ENCODE measurements at places on chromosomes 4 and X.
A peak's percentile ranks its signal among the peaks of the same experiment; 100 is the strongest.

- H3K4me3 ChIP-seq: no peak overlapping the region
- H3K36me3 ChIP-seq: no peaks in the 10 kb centered on the region
- no peak for DNase-seq
- peaks cover 29% of the 10 kb centered on the region for H3K4me1 ChIP-seq
- no peaks in the 10 kb centered on the region for H3K27me3 ChIP-seq
Measured at GRCh38 chr4:76590798-76591281, 155.8 kb downstream of the SHROOM3 start.

DNA sequence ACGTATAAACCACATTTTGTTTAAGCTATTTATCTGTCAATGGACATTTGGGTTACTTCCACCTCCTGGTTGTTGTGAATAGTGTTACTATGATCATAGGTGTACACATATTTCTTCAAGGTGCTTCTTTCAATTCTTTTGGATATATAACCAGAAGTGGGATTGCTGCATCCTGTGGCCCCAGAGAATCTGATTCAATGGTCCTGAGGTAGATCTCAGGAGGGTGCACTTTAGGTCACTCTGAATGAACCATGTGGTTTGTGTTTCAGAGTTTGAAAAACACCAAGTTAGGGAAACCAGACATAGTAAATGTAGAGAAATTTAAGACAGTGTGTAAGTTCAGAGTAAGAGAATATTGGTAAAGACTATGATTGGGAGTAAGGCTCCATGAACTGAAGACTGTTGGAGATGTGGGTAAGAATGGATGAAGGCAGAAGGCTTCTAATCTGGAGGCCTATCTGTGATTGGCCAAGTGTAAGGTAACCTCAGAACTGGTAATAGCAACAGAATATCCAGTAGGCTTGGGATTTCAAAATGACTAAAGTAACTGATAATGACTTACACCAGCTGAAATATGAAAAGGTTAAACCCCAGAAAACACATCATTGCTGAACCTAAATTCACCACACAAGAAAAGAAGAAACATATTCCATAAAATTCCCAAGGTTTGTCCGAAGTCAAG, 236.9 kb downstream of the CAMK2D start:
- H3K27me3 ChIP-seq: no peaks in the 10 kb centered on the region
- H3K4me1 ChIP-seq: no peaks in the 10 kb centered on the region
- no peaks in the 10 kb centered on the region for H3K36me3 ChIP-seq
- no peak for DNase-seq

- H3K4me3 ChIP-seq: no peak overlapping the region
- H3K4me1 ChIP-seq: no peaks in the 10 kb centered on the region
- H3K36me3 ChIP-seq: no peaks in the 10 kb centered on the region
- H3K27ac ChIP-seq: no peak overlapping the region
Measured at GRCh38 chr4:155197757-155198156, 10.7 kb upstream of the NPY2R start.

GRCh38 chr4:107693132-107693531, 26.9 kb downstream of the PAPSS1 start:
- H3K27ac ChIP-seq: no peak overlapping the region
- H3K27me3 ChIP-seq: no peaks in the 10 kb centered on the region
- H3K4me3 ChIP-seq: no peak overlapping the region

DNA sequence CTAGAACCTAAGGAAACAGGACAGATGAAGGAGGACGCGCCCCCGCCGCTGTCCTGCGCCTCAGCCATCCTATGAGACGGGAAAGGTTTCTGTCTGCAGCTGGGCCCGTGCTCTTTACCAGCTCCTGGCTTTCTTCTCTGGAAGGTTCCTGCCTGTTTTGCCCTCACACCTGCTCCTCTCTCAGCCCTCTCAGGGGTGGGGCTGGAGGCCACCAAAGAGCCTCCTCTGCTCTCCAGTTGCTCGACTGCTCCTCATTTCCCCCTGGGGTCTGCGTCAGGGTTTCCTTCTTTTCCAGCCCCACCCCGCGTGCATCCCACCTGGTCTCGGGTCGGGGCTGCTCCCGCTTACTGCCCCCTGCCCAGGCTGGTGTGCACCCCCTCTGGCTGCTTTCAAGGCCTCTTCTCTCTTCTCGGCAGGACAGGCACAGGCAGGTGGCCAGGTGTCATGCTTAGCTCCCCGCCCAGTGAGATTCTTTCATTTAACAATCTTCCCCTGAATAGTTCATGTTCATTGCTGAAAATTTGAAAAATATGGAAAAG, 4.6 kb downstream of the HTT-AS start:
- no peaks in the 10 kb centered on the region for H3K36me3 ChIP-seq
- H3K4me3 ChIP-seq: no peak overlapping the region
- H3K27me3 ChIP-seq: no peaks in the 10 kb centered on the region
- peaks cover 7% of the 10 kb centered on the region for H3K4me1 ChIP-seq

- H3K36me3 ChIP-seq: no peaks in the 10 kb centered on the region
- H3K4me3 ChIP-seq: no peak overlapping the region
- H3K27me3 ChIP-seq: no peaks in the 10 kb centered on the region
Measured at GRCh38 chr4:104017213-104017612, 297.4 kb upstream of the TACR3 start.

- no peaks in the 10 kb centered on the region for H3K4me1 ChIP-seq
- DNase-seq: no peak
- H3K4me3 ChIP-seq: no peak overlapping the region
- no peak overlapping the region for H3K27ac ChIP-seq
Measured at GRCh38 chr4:178752954-178753525, 1310.8 kb upstream of the AGA start.

- H3K27me3 ChIP-seq: no peaks in the 10 kb centered on the region
- DNase-seq: peak; percentile 6
- peak overlapping the region; percentile 6 for H3K4me3 ChIP-seq
Measured at GRCh38 chr4:180059216-180059881, 2183.9 kb upstream of the TENM3 start.

DNA sequence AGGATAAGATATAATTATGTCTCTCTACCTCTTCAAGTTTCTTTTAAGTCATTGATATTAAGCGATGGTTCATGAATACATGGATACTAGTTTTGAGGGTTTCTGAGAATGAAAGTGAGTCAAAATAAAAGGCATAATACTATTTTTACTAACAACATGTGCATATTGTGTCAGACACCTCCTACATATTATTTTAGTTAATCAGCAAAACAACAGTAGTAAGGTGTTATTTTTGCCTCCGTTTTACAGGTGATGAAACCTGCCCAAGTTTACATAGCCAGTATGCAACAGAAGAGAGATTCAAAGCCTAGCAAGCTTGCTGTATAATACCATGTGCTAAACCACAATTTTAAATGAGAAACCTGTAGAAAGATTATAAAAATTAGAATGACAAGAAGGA, 544.1 kb downstream of the EPHA5 start:
- no peaks in the 10 kb centered on the region for H3K36me3 ChIP-seq
- no peak overlapping the region for H3K27ac ChIP-seq
- no peak for DNase-seq
- H3K4me3 ChIP-seq: no peak overlapping the region
- no peaks in the 10 kb centered on the region for H3K27me3 ChIP-seq

DNA sequence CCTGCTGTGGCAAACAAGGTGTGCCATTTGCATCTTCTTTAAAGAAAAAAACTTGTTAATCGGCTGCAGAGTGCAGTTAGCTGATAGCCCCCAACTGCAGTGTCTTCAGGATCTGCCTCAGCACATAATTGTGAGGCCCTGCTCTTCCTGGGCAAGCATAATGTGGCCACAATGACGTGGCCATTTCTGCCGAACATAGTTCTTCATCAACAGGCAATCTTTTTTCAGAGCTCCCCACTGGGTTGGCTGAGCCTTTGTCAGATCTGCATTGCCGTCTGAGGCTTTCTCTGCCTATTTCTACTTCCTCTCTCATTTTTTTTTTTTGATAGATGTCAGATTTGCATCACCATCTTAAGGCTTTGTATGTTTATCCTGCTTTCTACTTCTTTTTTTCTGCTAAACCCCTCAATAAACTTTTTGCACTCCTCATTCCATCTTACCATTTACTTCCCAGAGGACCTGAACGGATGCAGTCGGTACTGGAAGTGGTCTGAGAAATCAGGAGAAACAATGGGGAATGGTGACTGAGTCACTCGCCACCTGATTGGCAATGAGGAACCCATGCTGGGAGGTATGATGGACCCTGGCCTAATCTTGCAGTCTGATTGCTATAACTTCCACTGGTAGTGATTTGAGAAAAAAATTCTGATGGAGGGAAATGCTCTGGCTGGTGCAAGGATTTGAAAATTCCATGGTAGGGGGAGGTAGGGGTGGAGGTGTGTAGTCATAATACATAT, 21.2 kb upstream of the TAB3 start:
- H3K36me3 ChIP-seq: no peaks in the 10 kb centered on the region
- no peak for DNase-seq
- H3K27me3 ChIP-seq: no peaks in the 10 kb centered on the region
- no peaks in the 10 kb centered on the region for H3K4me1 ChIP-seq

- no peak overlapping the region for H3K4me3 ChIP-seq
- no peak overlapping the region for H3K27ac ChIP-seq
- H3K4me1 ChIP-seq: no peaks in the 10 kb centered on the region
- no peak for DNase-seq
Measured at GRCh38 chrX:36963852-36964251, 44.3 kb upstream of the FAM47C start.

GRCh38 chrX:6325437-6325836, 96.8 kb upstream of the NLGN4X start:
- no peaks in the 10 kb centered on the region for H3K27me3 ChIP-seq
- H3K36me3 ChIP-seq: no peaks in the 10 kb centered on the region
- no peak overlapping the region for H3K27ac ChIP-seq

DNA sequence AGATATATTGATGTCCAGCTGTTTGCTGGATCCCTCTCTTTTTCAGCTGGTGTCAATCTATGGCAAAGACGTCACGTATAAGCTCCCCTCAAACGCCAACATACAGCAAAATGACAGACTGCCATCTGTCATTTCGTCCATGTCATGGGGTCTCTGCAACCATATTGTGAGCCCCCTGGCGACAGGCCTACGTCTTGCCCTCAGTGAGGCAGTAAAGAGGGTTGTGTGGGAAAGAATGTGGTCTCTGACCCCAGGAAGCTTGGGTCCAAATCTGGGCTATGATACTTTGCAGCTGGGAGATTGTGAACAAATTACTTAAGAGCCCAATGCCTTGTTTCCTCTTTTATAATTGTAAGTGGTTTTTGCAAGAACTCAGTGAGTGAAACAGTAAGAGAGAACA, 7.4 kb downstream of the SUPT20HL2 start:
- H3K4me3 ChIP-seq: no peak overlapping the region
- no peak overlapping the region for H3K27ac ChIP-seq
- no peaks in the 10 kb centered on the region for H3K4me1 ChIP-seq
- no peak for DNase-seq
- no peaks in the 10 kb centered on the region for H3K27me3 ChIP-seq

DNA sequence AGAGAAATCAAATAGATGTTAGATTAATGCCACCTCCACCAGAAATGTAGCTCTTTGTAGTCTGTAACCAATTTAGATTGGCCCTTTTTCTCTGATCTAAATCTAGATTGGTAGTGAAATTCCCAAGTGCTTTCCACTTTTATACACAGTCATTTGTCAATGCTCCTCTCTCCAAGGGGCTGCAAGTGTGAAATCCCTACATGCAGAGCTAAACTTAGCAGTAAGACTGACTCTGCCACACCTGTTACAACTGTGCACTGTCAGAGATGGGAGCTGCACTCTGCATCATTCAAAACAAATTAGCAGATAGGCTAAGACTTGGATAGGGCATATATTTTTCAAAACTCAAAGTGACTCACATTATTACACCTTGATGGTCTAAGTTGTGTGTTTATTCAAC, 9.1 kb downstream of the SERTM2 start:
- no peaks in the 10 kb centered on the region for H3K4me1 ChIP-seq
- H3K27ac ChIP-seq: no peak overlapping the region
- no peaks in the 10 kb centered on the region for H3K36me3 ChIP-seq
- no peaks in the 10 kb centered on the region for H3K27me3 ChIP-seq
- DNase-seq: no peak
- no peak overlapping the region for H3K4me3 ChIP-seq

GRCh38 chr4:94453391-94453963, 1.7 kb downstream of the PDLIM5 start:
- peak; percentile 30 for DNase-seq
- peaks cover 2% of the 10 kb centered on the region for H3K36me3 ChIP-seq
- H3K4me3 ChIP-seq: no peak overlapping the region
- H3K27me3 ChIP-seq: no peaks in the 10 kb centered on the region
- H3K4me1 ChIP-seq: peaks cover 42% of the 10 kb centered on the region
- H3K27ac ChIP-seq: peak overlapping the region; percentile 94

GRCh38 chrX:13293700-13294099, 26.2 kb downstream of the ATXN3L start:
- no peaks in the 10 kb centered on the region for H3K36me3 ChIP-seq
- H3K4me3 ChIP-seq: no peak overlapping the region
- no peaks in the 10 kb centered on the region for H3K27me3 ChIP-seq
- no peaks in the 10 kb centered on the region for H3K4me1 ChIP-seq
- H3K27ac ChIP-seq: no peak overlapping the region

DNA sequence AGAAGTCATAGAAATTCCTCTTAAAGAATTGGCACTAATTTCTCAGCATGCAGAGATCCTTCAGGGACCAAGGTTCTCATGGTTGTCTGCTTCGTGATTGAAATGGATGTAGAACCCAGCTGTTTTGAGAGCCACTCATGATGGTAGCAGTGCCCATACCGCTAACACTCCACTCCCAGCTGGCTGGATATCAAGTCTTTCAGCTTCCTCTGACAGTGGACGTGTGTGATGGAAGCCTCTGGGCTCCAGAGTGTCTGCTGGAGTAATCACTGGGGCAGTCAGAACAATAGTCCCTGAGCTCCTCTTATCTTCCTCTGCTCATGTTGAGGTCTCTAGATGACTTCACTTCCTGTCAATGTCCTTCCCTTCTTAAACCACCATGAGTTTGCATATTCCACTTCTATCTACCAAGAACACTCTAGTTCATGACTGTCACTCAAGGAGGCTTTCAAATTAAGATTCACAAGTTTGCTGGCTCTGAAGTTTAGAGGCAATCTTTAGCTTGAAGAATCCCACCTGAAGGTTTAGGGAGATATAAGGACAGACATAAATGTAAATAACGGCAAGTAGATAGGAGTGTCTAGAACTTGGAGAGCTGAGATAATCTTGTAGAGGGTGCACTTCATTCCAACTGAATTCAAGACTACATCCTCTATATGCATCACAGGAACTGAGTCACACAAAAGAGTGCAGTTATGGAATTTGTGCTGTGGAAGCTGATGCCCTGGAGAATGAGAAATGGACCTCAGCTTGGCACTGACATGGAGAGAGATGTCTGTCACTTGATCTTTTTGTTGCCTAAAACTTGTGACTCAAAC, 64.5 kb upstream of the WDR1 start:
- H3K36me3 ChIP-seq: no peaks in the 10 kb centered on the region
- no peak overlapping the region for H3K27ac ChIP-seq
- H3K4me1 ChIP-seq: no peaks in the 10 kb centered on the region
- DNase-seq: no peak

GRCh38 chrX:120672841-120673530, 43.1 kb upstream of the C1GALT1C1 start:
- no peaks in the 10 kb centered on the region for H3K4me1 ChIP-seq
- no peak overlapping the region for H3K4me3 ChIP-seq
- DNase-seq: no peak
- no peak overlapping the region for H3K27ac ChIP-seq
- no peaks in the 10 kb centered on the region for H3K36me3 ChIP-seq

- H3K36me3 ChIP-seq: no peaks in the 10 kb centered on the region
- H3K27me3 ChIP-seq: no peaks in the 10 kb centered on the region
- no peak overlapping the region for H3K27ac ChIP-seq
Measured at GRCh38 chrX:30748342-30748960, 95.2 kb downstream of the GK start.
